ENCODE measurements at places on chromosomes 7 and 10.

- no peak for DNase-seq
These were observed 6.5 kb downstream of the PRSS2 start for GRCh38 chr7:142777318-142777717.

- DNase-seq, result no peak
These were observed 17.8 kb downstream of the SGMS1 start for GRCh38 chr10:50605951-50606270.

- DNase-seq, result no peak
These were observed 190.1 kb downstream of the SUGCT start for GRCh38 chr7:40324914-40325313.

DNA sequence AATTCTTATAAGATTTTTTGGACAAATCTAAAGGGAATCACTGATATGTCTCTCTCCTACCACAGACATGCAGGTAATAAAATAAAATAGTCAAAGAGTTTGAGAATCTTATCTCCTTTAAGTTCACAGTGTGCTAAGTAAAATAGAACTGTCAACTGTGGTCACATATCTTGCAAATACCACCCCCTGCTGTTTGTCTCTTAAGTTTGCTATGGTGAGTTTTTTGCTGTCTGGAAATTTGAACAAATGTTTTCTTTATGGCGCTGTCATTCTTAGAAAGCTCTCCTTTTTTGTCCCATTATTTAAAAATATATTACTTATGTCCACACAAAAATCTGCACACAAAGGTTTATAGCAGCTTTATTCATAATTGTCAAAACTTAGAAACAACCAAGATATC is 19.6 kb downstream of the GIMAP5 start:
- DNase-seq, result no peak

DNA sequence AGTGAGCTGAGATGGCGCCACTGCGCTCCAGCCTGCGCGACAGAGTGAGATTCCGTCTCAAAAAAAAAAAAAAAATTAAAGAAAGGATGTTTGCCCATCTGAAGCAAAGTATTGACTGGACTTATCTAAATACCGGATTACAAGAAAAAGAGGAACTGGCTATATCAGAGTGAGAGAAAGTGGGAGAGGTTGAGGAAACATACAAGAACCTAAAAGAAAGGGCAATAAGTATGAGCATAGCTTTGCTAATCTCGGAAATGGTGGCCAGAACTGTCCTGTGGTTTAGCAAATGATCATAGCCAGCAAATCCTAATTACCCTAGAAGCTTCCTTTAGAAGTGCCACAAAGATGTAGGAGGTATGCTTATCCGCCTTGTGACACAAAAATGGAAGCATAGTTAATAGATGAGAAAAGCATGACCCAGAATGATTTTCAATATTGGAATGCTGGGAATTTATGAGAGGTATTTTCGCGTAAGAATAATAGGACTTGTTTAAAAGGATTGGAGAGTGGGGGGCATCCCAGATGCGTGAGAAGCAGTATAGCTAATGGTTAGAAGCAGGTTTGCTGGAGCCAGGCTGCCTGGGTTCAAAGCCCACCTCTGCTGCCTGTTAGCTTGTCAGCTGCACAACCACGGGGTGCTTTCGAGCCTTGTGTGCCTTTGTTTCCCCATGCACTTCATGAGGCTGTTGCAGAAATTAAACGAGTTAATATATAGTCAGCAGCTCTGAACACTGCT is 1.2 kb upstream of the GTPBP4 start:
- no peak for DNase-seq
